ENCODE measurements at places on chromosomes 11 and 22.
A peak's percentile ranks its signal among the peaks of the same experiment; 100 is the strongest.

DNA sequence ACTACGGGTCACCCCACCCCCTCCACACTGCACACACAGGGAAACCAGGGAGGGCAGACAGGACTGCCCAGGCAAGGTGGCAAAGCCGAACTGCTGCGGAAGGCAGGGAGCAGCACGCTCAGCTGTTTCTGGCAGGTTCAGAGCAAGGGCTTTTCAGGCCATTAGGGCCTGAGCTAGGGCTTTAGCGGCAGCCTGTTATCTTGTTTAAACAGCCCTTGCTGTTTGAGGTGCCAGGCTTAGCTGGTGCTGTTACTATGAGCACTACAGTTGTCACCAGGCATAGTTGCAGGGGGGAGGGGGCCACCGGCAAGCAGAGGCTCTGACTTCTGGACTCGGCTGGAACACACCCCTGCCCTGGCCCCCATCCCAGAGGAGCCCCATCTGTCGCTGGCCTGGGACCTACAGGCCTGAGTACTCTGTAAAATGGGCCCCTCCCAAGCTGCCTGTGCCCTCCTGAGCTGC is 34.9 kb downstream of the RSPH14 start:
- no peak for DNase-seq

DNA sequence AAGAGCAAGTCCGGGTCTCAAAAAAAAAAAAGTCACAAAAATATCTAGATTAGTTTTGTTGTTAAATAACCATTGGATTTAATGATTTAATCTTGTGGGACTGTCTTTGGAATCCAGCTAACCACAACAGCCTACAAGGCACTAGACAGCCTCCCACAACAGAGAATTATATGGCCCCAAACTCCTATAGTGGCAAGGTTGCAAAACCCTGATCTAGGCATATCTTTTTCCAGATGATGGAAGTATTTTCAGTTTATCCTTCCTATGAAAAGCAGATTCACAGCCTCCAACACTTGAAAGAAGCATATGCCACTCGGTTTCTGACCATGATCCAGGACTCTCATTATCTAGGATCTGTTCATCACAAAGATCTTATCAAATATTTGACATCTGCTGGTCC is 5.4 kb upstream of the C11orf87 start:
- no peak for DNase-seq

DNA sequence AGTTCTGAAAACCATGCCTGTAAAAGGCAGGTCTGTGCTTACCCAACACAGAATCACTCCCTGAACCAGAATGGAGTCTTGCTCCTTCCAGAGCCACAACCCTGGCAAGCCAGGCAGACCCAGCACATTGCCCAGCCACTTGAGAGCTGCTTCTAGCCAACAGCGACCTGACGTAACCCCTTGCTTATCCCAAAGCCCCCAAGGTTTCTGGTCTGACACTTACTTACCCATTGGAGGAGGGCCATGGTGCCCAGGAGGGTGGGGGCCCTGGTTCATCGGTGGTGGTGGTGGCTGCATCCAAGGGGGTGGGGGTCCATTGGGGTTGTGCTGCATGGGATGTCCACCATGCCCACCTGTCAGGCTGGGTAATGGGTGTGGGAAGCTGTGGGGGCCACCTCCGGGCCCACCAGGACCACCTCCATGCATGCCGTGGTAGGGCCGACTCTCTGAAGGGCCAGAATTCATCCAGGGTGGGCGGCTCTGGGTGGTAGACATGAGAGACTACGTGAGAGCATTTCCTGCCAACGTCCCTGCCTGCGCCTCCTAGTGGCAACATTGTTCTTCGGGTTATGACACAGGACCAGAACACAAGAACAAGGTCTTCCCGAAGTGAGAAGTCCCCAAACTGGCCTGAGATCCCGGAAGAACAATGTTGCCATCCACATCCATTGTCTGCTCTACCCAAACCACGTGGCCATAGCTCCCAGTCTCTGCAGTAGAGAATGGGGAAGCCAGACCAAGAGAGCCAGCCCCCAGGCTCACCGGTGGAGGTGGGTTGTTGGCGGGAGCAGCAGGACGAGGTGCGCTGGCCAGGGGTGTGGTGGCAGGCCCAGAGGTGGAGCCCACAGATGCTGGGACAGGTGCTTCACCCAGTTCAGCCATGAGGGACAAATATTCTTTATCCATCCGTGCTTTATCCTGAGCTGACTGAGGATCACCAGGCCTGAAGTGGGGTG is 7.8 kb upstream of the PYGM start:
- DNase-seq = peak; percentile 60

- DNase-seq = no peak
Observed at GRCh38 chr22:43869799-43870198, 7.5 kb upstream of the SULT4A1 start.

Measured in stimulated activated CD8-positive, alpha-beta memory T cell treated with anti-CD3 and anti-CD28 coated beads, Interleukin-15, amount 100 ng/mL, for 48 hours (primary cell).